ENCODE measurements at places on chromosomes 5 and 9. TPM values are rescaled to one million over a fixed set of nuclear protein-coding genes. Genes with fewer than 3 reads are reported as not detected.

The OBP2A gene
- polyA plus RNA-seq = not detected

The SMIM3 gene
- 1.7 TPM for polyA plus RNA-seq

The FAXDC2 gene
- 19.6 TPM for polyA plus RNA-seq

The CD74 gene
- polyA plus RNA-seq = 53.5 TPM

The NME5 gene
- 113 TPM for polyA plus RNA-seq

The SLC25A48 gene
- not detected for polyA plus RNA-seq

The CCL28 gene
- not detected for polyA plus RNA-seq

The NEURL1B gene
- polyA plus RNA-seq = not detected
